Chondrocyte (in vitro differentiated cells): ENCODE measurements at places on chromosomes 3 and 15. TPM values are rescaled to one million over a fixed set of nuclear protein-coding genes. Genes with fewer than 3 reads are reported as not detected.
A peak's percentile ranks its signal among the peaks of the same experiment; 100 is the strongest.

DNA sequence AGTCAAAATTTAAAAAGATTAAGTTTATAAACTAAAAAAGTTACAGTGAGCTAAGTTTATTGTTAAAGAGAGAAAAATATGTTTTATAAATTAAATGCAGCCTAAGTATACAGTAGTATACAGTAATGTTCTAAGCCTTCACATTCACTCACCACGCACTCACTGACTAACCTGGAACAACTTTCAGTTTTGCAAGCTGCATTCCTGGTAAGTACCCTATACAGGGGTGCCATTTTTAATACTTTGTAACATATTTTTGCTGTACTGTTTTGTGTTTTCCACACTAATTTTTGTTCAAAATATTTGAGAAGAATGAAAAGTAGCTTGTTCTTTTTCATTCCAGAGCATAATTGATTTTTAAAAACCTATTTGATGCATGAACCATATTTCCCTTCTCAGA is 524.9 kb downstream of the RBMS3 start:
- no peak for DNase-seq

DNA sequence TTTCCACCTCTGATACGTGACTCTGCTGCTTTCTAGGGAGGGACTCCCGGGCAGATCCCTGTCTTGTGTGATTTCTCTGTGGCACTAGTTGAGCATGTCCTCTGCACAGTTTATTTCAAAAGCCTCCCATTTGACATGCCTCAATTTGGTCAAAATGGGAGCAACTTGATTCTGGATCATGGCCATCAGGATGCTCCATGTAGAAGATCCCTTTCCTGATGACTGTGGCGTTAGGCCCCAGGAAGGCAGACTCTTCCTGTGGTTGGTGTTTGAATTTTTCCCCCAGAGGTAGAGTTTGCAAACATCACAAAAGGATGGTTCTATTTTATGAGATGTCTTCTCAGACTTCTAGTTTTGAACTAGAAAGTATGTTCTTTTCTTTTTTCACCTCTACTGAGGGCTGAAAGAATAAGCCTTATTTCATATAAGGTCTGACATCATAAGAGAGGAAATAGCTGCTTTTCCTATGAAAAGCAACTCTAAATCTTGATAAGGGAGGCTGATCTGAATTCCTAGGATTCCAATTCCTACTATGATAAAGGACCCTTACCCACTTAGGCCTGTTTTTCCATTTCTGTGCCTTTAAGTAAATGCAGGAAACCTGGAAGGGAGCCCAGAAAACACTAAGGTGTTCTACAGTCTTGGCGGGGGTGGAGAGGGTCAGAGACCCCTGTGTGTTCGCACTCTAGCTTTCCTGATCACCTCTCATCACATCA is 243.8 kb upstream of the CHRM5 start:
- DNase-seq = no peak

- no peak for DNase-seq
These were observed 64.4 kb upstream of the PPARG start for GRCh38 chr3:12224181-12225147.

The IQCH gene
- total RNA-seq = 1.00 to 1.4 TPM (median 1.0 TPM) in 3 replicates

The SERINC4 gene
- not detected in 3 replicates for total RNA-seq

DNA sequence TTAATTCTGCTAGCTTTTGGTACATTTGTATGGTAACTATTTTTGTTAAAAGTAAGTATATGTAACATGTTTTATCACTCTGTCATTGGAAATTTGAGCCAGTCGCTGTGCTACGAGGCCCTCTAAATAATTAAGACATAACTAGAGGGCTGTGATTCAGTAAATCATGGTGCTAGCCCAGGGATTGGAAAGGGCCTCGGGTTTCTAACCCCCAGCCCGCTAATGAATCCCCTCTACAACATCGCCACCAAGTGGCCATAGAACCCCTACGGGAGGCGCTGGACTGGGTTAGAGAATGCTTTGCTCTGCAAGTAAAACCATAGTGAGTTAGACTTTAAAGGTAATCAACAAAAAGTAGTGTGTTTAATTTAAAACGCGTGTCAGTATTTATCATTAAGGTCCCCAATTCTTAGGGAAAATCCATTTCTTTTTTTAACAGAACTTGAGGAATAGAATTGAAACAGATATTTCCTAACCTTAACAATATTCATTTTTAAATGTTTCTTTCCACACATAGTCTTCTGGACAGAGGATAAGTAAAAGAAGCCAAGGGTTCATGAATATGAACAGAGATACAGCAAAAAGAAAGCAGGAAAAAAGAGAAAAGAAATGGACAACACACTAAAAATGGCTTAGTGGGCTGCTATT is 744.7 kb downstream of the EPHA3 start:
- DNase-seq = no peak

GRCh38 chr3:156246961-156247725 is 126.8 kb downstream of the KCNAB1 start:
- no peak for DNase-seq

DNA sequence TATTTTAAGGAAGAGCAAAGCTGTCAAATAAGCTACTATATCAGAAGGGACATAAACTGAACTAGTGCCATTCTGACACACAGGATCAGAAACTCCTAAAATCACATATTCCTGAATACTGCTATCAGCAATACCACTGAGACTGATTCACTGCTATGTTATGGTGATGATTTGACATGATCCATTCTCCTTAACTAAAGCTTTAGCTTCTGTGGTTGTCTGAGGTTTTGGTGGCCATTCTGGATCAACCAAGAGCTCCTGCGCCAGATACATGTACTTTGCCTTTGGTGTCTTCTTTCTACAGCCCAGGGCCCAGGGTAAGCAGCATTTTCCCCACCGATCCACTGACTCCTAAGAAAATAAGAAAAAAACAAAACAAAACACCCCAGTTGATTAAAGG is 6.7 kb upstream of the GP5 start:
- no peak for DNase-seq

GRCh38 chr15:35374661-35375060 is 171.3 kb downstream of the DPH6 start:
- no peak for DNase-seq

GRCh38 chr3:194270627-194271459 is 80.3 kb downstream of the CPN2 start:
- DNase-seq = peak; percentile 85

The ERICH6 gene
- total RNA-seq = not detected in 3 replicates

GRCh38 chr3:148203297-148204010 is 494.2 kb upstream of the AGTR1 start:
- DNase-seq = no peak

DNA sequence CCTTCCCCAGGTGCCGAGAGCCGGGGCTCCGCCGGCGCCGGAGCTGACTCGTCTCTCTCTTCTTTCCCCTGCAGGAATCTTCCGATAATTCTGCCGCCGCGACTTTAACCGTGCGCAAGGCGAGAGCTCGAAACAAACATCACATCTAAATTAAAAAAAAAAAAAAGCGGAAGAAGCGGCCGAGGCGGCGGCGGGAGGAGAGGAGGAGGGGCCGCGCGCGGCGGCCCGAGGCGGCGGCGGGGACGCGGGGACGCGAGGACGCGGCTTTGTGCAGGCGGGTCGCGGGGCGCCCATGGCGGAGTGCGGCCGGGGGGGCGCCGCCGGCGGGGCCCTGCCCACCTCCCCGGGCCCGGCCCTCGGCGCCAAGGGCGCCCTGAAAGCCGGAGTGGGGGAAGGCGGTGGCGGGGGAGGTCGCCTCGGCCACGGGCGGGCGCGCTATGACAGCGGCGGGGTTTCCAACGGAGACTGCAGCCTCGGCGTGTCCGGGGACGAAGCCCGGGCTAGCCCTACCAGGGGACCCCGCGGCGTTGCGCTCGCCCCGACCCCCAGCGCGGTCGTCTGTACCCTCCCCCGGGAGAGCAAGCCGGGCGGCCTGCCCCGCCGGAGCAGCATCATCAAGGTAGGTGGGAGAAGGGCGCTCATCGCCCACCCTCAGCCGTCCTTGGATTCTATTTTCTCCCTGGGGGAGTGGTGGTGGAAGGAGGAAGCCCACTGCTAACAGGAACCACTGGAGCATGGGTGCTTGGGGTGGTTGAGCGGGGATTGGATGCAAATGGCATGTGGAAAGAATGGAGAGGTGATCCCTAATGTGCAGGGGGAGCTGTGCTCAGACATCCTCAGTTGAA is at the start of gene PLCL2:
TSS of gene PLCL2 (plus strand) at position 208 of the 845 bp plus-strand sequence. CDS start at position 293, 85 bp downstream.
- DNase-seq = no peak

GRCh38 chr15:41887893-41888292 is 6.0 kb downstream of the SPTBN5 start:
- DNase-seq = peak; percentile 83

DNA sequence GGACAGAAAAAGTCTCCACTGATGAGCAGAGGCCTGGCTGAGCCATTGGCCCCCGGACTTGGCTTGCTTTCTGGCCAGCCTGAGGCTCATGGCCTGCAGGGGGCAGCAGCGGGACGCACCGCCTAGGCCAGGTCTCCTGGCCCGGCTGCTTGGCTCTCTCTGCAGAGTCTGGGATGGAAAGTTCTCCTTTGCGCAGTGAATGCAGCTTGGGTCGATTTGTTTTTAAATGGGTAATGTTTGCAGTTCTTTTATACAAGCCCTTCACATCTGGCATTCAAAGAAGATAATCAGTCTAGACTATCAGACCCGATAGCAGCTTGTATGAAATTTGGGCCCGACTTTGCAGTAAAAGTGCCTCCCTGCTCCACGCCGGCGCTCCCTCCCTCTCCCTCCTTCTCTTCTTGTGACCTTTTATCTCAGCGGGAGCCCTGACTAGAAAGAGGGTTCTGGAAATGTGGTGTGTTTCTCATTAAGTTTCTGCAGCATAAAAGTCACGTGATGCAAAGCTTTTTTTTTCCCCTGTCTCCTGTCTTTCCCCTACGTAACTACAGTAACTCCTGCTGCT is 59.9 kb downstream of the ZNF621 start:
- no peak for DNase-seq

- peak; percentile 35 for DNase-seq
These were observed 78.0 kb upstream of the SLC6A6 start for GRCh38 chr3:14324224-14324944.

DNA sequence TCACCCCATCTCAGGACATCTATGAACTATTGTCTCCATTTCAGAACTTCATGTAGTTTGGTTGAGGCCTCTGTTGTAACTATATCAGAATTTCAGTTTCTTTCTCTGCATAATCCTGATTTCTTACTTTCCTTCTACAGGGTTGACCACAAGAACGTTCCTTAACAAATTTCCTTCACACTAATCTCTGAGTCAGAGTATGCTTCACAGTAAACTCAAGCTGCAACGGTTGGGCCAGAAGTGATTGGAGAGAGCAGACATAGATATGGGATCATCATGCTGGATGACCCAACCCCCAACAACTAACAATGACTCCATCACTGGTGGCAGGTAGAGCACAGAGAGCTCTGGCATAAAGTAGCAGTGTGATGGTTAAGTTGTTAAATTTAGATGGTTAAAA is 128.8 kb upstream of the OSTN start:
- no peak for DNase-seq

- DNase-seq = no peak
These were observed 77.2 kb downstream of the OSBPL10 start for GRCh38 chr3:31903686-31904431.

The PLOD2 gene
- 208 to 249 TPM (median 212 TPM) in 3 replicates for total RNA-seq

DNA sequence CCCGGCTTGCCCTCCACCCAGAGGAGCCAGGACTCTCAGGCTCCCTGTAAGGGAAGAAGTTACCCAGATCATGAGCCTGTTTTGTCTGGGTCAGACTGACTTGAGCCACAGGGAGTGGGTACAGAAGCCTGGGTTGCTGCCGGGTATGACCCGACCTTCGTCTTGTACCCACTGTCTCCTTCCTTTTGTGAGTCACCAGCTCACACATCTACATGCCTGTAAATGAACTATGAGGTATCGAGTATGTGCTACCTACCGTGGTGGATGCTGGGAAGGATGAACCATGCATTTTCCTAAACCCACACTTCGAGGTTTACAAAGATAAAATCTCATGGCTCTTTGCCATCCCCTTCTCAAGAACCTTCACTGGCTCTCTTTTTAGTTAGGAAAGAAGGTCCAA is 56.9 kb downstream of the CACNA1D start:
- DNase-seq = no peak

DNA sequence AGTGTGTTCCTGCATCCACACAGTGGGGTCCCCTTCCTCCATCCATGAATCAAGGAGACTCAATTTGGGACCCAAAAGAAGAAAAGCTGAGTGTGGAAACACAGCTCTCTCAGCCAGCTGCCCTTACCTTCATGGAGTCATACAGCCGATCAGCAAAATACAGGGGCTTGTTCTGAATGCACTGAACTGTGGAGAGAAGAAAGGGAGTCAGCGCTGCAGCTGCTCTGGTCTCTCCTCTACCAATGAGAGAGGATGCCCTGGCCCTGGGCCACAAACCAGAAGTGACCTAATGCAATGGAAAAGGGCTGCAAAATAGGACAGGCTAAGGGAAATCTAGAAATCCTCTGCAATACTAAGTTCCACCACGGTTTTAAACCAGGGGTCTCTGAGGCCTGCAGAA is 46.7 kb downstream of the ANXA2 start:
- DNase-seq = no peak

GRCh38 chr15:63982381-63982854 is 63.9 kb downstream of the DAPK2 start:
- DNase-seq = peak; percentile 21

The UBE2Q2 gene
- total RNA-seq = 60.6 to 77.5 TPM (median 62.1 TPM) in 3 replicates

The PAQR5 gene
- 0.20 TPM in 1 of 3 replicates, not detected in the others for total RNA-seq

DNA sequence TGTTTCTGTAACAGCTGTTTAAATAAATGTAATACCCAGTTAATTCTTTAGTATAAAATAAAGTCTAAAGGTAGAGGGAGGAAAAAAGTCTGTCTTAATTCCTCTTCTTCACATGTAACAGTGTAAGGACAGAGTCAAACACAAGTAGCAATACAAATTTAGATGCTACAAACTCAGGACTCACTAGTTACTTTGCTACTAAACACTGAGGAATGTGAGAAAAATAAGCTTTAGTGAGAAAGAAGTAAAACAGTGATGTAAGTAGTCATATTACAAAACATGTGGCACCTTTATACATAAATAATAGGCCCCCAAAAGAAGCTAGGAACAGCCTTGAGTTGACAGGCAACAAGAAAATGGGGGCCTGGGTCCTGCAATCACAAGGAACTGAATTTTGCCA is 113.0 kb downstream of the TBC1D5 start:
- no peak for DNase-seq

DNA sequence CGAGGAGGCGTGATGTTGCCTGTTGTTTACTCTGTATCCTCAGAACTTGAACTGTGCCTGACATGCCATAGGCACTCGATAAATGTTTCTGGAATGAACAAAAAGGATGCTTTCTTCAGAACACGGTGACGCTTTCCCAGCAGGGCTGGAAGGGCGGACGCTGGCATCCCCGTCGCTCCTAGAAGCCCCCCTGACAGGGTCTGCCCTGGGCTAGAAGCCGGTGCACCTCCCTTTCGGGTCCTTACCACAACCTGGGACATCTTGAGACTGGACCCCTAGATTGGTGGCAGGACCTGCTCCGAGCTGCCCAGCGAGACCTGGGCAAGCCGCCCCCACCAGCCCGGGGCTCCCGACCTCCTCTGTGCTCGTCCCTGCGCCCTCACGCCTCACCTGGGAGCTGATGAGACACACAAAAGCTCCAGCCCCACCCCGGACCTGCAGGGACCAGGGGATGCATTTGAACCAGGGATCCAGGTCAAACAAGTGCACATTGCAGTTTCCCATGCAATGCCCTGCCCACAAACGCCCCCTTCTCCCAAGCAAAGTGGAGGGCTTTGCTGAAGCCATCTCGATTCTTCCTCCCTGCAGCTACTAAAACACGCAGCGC is 131.2 kb upstream of the MEF2A start:
- DNase-seq = peak; percentile 64

The ZNF385D gene
- 1.1 to 22.3 TPM (median 1.2 TPM) in 3 replicates for total RNA-seq
